Activated CD4-positive, alpha-beta T cell treated with anti-CD3 and anti-CD28 coated beads, Interleukin-2, amount 50 U/mL, for 24 hours (primary cell): ENCODE measurements at places on chromosomes 6 and 20.

GRCh38 chr6:116511424-116512110 is at the start of gene CALHM5:
CALHM5 (plus strand) TSS chr6:116511639; CDS start chr6:116511697, 58 bp downstream.
- DNase-seq: no peak

DNA sequence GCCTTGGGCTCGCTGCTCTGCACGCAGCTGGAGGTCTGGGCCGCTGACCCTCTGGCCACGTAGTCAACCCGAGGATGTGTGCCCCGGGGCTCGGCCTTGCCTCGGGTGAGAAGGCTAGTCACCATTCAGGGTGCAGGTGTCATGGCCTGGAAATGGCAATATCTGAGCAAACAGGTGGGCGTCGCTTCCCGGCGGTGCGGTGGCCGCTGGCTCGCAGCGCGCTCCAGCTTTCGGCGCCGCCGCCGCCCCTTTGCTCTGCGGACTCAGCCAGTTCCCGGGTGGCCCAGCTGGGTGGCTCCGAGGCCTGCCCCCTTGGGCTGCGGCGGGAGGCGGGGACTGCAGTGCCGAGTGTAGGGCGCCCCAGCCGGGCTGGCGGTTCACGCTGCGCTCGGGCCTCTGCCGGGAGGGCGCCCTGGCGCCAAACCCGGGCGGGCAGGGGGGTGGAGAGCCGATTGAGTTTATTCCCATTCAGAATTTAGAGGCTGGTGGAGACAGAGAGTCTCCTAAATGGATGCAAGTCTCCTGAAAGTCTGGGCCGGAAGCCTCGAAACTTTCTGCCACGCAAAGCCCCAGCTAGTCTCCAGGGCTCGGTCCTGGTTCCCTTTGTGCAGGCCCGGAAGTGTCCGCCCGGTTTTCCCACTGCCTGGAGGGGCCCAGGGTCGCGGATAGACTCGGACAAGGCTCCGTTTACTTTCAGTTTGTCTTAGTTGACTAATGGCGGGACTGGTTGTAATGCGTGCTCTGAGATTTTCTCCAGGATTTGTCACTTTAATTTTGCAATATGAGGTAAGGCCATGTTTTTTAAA is 11.3 kb upstream of the TFAP2A start:
- no peak for DNase-seq

- DNase-seq: no peak
These were observed 236.5 kb downstream of the CDKAL1 start for GRCh38 chr6:20770773-20771172.

DNA sequence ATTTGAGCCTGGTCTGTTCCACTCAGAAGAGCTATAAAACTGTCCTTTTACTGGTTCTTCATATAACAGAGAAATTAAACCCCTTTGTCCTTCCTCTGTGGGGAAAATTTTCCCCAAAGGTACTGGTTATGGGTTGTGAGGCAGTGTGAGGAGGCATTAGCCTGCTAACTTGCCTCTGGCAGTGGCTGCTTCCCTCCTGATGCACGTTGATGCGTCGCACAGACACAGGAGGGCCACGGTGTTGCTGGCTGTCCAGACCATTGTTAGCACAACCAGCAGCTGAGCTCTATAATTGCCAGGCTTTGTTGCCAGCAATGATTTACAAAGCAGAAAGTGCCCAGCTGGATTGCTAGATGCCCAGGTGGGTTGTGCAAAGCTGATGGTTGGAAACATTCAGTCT is 10.1 kb downstream of the AAR2 start:
- no peak for DNase-seq

GRCh38 chr6:29763491-29764289 is 40.5 kb downstream of the HLA-F start:
- no peak for DNase-seq

DNA sequence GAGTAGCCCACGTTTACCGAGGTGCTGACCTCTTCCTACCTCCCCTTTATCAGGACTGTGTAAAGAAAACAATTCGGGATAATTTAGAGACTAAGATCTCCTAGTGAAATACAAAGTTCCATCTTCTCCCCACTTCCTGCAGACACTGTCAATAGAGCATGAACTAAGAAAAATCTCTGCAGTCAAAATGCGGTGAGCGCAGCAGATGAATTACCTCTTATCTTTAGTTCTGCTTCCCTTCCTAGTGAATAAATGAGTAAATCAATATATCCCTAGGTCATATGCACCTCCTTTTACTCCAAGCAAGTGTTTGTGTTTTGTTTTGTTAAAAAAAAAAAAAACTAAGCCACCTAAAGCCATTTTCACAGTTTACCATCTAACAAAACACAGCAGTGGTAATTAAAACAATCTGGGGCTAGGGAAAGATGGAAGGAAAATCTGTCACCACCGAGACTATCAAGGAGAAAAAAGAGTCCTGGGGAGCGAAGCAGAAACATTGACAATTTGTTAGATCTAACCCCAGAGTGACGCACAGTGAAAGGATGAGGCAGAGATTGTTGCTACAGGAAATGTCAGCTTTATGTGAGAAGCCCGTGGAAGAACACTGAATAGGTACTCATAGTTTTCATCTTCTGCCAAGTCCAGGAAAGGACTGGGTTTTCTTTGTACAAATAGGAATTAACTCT is 159.4 kb upstream of the SPTLC3 start:
- no peak for DNase-seq

- no peak for DNase-seq
These were observed 988 bp downstream of the ECHDC1 start for GRCh38 chr6:127342296-127342945.

GRCh38 chr6:150732765-150733539 is 132.6 kb upstream of the MTHFD1L start:
- DNase-seq: no peak

DNA sequence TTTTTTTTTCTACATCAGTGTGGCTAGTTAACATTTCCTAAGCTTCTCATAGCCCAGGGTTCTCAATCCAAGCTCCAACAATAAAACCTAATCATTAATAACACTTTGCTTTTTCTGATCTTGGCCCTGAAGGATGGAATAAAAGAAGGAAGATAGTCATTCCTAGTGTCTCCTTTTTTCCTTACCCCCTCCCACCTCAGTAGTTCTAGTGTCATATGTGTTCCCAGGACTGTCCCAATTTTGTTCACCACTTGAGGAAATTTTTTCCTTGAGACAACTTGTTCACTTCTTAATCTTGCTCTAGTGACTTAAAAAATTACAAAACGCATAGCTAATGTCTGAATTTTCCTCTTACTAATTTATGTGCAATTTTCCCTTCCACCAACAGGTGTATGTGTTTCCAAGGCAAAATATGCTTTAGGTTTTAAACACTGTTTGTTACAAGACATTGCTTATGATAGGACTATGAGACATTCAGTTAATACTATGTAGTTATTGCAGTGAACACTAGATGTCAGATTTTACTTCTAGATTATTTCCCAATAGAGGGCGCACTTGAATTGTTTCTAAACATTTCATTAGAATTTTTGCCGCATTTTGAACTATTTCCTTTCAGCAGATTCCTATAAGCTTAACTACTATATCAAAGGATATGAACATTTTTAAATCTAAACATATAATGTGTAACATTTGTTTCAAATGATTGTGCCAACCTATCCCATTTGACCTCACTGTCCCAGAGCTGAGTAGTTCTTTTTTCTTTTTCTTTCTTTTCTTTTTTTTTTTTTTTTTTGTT is 18.5 kb upstream of the C6orf141 start:
- no peak for DNase-seq

DNA sequence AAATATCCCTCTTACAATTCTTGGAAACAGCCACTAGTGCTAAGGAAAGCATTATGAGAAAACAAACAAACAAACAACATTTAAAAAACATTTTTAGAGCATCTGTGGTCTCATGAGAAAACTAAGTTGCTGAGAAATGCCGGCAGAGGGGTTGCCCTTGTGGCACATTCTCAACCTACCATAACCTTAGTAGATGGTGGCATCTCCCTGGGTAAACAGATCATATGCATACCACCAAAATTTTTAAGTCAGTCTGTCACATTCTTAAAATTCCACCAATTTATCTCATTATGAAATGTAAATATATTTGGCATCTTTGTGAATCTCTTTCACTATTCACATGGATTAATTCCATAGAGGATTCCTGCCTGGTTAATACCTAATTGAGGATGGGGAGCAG is 575.7 kb upstream of the MARCKS start:
- no peak for DNase-seq

GRCh38 chr6:5905431-5906339 is 101.0 kb downstream of the NRN1 start:
- DNase-seq: no peak

- no peak for DNase-seq
These were observed 697.6 kb downstream of the HACE1 start for GRCh38 chr6:104162036-104162669.

- DNase-seq: no peak
These were observed 253.9 kb downstream of the SLC24A3 start for GRCh38 chr20:19466206-19466928.

DNA sequence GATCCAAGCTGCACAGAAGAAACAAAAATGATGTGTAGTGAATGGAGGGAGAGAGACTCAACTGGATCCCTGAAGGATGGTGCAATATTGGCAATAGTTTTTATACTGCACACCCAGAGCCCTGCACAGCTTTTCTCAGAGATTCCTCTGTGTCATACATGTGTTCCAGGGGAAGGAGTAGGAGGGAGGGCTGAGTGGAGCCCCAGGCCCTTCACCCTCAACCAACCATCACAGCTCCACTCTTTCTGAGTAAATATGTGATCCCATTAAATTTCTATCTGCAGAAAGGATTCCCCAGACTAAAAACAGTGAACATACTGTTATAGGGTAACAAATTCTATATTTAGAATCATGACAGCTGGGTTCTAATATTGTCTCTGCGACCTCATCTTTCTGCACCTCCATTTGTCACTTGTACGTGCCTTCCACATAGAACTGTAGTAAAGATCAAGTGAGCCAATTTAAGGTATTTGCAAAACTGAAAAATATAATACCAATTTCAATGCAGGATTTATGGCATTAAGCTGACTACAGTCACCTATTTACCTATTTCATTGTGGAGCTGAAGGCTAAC is 421.4 kb upstream of the NRSN1 start:
- no peak for DNase-seq

DNA sequence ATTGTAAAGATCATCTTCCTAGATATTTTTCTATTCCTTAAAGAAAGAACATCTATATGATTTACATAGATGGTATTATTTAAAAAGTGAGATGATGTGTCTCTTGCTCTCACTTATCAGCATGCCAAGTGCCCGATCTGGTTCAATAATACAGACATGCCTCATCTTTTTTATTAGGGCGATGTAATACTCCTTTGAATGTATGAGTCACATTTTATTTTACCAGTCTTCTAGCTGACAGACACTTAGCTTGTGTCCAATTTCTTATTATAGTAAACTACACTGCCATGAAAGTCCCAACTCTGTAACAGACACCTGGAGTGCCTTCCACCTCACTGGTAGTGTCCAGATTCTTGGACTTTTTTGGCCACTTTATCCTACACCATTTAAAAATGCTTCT is 586.6 kb upstream of the BTBD3 start:
- DNase-seq: no peak

- no peak for DNase-seq
These were observed 12.0 kb downstream of the SLC12A5 start for GRCh38 chr20:46040902-46041535.

- DNase-seq: no peak
These were observed 135.3 kb downstream of the ERMARD start for GRCh38 chr6:169886631-169887227.

DNA sequence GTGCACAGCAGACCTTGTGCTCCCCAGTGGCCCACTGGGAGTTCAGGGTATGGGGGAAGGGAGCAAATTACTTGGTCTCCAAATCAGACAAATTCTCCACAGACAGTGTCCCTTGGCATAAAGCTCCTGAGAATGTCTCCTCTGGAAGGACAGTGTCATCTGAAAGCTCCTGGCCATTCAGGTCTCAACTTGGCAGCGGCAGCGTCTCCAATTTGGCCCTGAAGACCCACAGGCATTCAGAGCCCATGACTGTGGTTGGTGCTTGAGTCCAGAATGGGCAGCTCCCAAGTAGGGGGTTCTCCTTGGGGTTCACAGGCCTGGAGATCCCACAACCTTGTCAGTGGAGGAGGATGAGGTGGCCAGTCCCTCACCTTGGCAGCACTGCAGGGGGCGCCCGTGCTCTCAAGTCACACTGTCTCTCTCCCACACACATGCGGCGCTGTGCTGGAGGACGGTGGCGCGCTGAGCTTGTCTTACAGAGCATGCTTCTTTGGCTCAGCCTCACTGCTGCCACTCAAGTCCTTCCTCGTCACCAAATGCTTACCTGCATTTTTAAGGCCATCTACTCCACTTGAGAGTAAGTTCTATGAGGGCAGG is 20.7 kb downstream of the DYNLRB1 start:
- peak; percentile 25 for DNase-seq

DNA sequence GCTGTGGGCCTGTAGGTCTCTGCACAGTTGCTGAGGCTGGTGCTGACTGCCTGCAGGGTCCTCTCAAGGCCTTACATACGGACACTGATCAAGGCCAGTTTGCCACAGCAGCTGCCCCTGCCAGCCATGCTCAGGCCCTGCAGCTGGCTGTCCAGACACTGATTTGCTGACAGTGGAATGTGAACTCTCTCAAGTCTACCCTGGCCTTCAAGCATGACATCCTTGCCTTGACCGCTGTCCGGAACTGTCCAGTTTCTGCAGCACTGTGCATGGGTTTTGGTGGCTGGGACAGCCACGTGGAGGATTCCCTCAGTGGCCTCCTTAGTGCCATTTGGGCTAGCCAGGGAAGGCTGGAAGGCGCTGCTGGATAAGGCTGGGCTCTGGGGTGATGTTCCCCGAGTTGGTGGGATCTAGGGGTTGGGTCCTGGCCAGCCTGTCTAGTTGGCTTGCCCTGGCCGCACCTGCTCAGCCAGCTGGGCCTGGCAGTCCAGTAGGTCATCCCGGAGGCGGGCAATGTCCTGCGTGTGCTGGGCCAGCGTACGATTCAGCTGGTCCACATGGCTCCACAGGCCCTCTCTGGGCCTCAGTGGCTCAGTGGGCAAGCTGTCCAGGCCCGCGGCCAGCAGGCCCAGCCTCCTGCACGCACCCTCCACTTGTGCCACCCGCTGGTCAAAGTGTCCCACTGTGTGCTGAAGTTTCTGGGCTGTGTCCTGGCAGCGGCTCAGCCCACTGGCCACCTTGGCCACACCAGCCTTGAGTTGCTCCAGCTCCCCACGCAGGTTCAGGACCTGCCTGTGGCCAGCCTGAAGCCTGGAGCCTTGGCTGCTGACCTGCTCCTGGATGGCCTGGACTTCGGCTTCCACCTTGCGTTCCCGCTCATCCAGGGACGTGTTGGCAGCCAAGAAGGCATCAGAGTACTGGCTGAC is 5.5 kb downstream of the EMILIN3 start:
- no peak for DNase-seq

DNA sequence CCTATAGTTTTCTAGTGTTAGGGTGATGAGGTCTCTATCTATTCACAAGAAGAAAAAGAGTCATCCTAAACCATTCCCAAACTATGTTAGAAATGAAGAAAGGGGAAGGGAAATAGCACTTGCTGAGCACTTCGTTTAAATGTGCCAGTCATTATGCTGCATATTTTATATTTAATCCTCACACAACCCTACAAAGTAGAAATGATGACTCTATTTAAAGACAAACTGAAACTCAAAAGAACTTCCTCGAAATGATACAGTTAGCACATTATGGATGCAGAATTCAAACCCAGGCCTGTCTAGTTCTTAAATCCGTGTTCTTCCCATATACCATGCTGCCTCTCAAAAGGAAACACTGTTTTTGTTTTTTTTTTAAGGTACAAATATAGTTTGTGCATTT is 174.6 kb downstream of the GMPR start:
- no peak for DNase-seq

GRCh38 chr6:145147981-145148749 is 587.2 kb downstream of the EPM2A start:
- DNase-seq: no peak

- DNase-seq: no peak
These were observed 384.5 kb upstream of the ARID1B start for GRCh38 chr6:156392648-156393047.

- no peak for DNase-seq
These were observed 8.0 kb upstream of the DNAJC5 start for GRCh38 chr20:63886921-63887320.
